ENCODE measurements at places on chromosomes 5 and 9. TPM values are rescaled to one million over a fixed set of nuclear protein-coding genes. Genes with fewer than 3 reads are reported as not detected.

MYO10 gene
- 5.8 TPM for polyA plus RNA-seq

SLC6A3 gene
- polyA plus RNA-seq, result not detected

GPR151 gene
- not detected for polyA plus RNA-seq

AFF4 gene
- polyA plus RNA-seq, result 12.6 TPM

ZDHHC11 gene
- polyA plus RNA-seq, result 2.4 TPM

NSMF gene
- polyA plus RNA-seq, result 20.7 TPM

SMARCA2 gene
- polyA plus RNA-seq, result 28.0 TPM

HMGCS1 gene
- polyA plus RNA-seq, result 98.8 TPM

ADAMTS6 gene
- polyA plus RNA-seq, result 0.16 TPM

SIT1 gene
- 0.88 TPM for polyA plus RNA-seq

UTP15 gene
- 5.9 TPM for polyA plus RNA-seq

KCNV2 gene
- polyA plus RNA-seq, result not detected

Measured in esophagus (tissue), 2 donors.